ENCODE measurements at places on chromosomes 7 and 10.

DNA sequence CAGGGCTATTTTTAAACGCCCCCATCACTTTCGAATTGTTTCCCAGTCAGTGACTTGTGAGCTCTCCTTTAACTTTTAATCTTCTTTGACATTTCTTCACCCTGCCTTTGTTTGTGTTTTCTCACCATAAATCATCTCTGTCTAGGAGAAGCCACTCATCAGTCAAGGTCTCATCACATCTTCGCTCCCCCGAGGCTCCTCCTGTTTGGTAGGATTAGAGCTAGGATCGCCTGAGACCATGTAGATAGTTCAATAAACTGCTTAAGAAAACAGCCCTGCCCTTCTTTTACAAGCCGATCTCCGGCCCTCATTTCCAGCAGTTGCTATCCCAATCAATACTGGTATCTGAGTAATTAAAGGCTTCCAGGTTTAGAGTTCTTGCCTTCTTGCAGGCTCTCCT, 472.8 kb upstream of the ADARB2 start:
- DNase-seq, result no peak

GRCh38 chr7:1917221-1918062, 247.4 kb downstream of the ELFN1 start:
- DNase-seq, result no peak

DNA sequence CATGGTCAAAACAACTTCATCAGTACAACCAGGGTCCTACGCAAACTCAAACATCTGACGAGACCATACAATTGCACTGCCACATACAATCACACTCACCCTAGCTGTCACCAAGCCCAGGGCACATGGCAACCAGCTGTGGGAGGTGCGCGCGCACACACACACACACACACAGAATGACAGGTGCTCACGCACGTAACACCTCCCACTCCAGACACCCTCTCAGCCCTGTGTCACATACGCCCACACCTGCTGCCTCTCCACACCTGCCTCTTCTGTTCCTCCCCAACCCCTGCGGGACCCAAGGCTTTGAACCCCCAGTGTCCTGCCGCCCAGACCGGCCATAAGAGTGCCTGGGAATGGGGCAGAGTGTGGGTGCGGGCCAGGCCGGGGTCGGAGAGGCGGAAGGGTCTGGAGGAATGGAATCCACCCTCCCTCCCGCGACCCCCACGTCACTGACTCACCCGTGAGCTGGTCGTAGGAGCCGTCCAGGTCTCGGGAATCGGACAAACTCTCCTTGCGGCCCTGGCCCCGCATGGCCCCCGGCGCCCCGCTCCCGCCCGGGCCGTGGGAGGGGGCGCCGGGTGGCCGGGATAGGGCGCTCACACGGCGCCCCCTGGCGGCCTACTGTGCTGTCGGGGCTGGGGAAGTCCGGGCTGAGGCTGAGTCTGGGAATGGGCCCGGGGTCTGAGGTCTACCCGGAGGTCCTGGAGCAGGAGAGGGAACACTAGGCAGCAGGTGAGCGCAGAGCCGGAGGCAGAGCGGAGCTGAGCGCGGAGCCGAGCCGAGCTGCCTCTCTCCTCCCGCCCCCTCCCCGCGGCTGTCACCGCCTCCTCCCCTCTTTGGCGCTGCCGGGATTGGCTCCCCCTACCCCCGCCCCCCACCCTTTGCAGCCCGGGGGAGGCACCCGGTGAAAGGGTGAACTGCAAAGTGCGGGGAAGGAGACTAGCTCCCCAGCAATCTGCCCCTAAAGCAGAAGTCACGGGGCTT, at the start of gene KCNIP2:
Gene KCNIP2, minus strand, starts transcription at position 769 of the 990 bp plus-strand sequence. Its CDS starts 232 bp downstream, at position 537.
- peak; percentile 79 for DNase-seq

DNA sequence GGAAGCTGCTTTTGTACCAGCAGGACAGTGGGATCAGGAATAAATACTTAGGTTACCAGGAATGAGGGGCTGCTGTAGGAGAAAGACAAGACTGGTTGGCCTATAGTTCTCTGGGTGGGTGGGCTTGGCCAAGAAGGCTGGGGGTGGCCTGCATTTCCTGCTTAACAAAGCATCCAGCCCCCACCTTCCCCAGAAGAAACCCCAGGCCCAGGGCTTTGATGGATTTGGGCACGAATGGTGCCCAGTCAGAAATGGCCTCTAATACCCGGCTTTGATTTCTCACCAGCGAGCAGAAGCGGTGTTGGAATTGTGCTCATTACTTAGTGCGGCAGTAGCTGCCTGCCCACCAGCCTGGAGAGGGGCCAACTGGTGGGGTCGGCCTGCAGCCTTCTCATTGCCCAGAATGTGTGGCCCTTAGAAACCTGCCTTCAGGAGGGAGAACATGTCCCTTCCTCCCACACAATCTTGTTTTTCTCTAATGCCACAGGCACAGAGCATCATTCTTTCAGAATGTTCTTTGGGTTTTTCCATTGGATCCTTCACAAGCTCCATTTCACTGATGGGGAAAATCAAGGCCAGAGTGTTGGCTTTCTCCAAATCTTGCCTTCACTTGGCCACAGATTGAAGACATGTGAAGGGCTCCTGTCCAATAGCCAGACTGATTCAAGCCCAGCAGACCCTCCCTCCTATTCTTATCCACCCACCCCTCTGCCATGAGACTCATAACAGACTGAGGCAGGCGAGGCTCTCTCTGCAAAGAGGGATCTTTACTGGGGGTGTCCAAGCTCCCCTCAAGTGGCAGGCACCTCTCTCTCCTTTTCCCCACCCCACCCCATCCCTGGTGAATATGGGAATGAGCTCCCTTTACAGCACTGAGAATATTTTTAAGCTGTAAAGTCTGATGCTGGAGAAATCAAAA, 2.5 kb downstream of the UNC5B start:
- no peak for DNase-seq

GRCh38 chr7:97004247-97005182, 838 bp upstream of the DLX6 start:
- no peak for DNase-seq

- DNase-seq, result no peak
Observed at GRCh38 chr7:29099896-29100847, 46.2 kb downstream of the CPVL start.

GRCh38 chr7:31893365-31893764, 176.8 kb downstream of the PDE1C start:
- no peak for DNase-seq

DNA sequence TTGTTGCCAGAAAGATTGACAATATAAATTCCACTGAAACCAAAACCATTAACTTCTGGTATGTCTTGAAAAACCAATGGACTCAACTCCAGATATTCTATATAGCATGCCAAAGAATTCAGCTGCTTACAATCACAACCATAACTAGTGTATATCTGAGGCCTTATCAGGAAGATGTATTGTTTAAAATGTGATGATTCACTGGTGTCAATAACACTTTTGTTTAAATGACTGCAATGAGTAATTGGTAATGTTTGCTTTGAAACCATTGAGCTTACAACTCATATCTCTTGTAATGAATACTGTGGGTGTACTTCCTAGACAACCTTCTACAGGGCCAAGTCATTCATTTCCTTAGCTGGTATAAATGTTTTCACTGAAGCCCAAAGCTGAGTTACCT, 727.9 kb upstream of the KCND2 start:
- DNase-seq, result no peak

GRCh38 chr7:1895664-1896515, 225.8 kb downstream of the ELFN1 start:
- DNase-seq, result no peak
